ENCODE measurements at places on chromosomes 6 and 20. TPM values are rescaled to one million over a fixed set of nuclear protein-coding genes. Genes with fewer than 3 reads are reported as not detected.

The ZSCAN23 gene
- 20.4 TPM for total RNA-seq

The TMEM170B gene
- 19.7 TPM for total RNA-seq

The B3GAT2 gene
- 0.71 TPM for total RNA-seq

The RFX6 gene
- total RNA-seq: not detected

DNA sequence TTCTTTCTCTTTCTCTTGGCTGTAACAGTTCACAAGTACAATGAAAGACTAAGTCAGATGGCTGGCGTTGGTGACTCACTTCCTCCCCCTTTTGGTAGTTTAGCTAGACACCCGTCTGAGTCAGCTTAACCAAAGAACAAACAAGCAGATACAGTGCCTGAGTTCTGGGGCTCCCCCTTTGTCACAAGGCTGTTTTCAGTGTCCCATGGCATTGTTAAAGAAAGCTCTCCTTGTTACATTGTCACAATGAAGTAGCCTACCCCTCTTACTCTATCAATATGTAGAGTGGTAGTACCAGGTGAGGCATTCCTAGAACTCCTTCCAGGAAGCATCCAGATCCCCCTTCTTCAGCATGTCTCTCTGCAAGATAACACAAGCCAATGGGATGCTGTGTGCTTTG lies 38.6 kb downstream of the KIAA0408 start:
- no peaks in the 10 kb centered on the region for H3K36me3 ChIP-seq
- H3K27me3 ChIP-seq: no peaks in the 10 kb centered on the region
- no peak overlapping the region for H3K4me3 ChIP-seq
- H3K4me1 ChIP-seq: no peaks in the 10 kb centered on the region

DNA sequence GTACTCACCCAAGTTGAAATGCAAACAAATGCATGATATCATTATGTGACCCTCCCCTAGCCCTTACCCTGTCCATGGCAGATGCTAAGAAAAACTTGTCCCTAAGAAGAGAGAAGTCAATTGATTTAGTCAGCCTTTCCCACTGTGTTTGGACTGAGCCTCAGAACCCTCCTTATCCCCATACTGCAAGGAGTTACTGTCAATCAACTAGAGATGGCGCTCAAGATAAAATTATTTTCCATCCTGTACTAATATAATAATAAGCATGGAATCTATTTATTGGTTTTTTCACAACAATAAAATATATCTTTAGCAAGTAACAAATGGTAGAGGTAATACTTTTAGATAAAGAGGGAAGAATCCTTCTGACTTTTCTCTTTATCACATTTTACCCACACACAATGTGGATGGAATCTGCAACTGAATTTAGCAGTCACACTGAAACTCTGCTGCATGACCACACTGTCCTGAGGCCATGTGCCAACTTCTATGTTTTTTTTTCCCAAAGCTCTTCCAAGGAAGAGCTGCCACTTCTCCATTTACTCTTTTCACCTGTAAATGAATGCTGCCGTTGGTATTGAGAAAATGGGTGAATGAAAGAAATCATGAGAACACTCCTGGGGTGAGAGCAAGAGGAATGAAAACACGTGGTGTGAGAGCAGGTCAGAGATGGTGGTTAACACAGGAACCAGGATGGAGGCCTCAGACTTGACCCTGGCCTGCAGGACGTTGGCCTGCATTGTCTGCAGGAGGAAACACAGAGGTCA lies 10.5 kb downstream of the NT5E start:
- H3K36me3 ChIP-seq: no peaks in the 10 kb centered on the region
- no peaks in the 10 kb centered on the region for H3K27me3 ChIP-seq
- H3K4me3 ChIP-seq: no peak overlapping the region

The TCF21 gene
- total RNA-seq: 0.22 TPM
